ENCODE measurements at places on chromosomes 6 and 20.

DNA sequence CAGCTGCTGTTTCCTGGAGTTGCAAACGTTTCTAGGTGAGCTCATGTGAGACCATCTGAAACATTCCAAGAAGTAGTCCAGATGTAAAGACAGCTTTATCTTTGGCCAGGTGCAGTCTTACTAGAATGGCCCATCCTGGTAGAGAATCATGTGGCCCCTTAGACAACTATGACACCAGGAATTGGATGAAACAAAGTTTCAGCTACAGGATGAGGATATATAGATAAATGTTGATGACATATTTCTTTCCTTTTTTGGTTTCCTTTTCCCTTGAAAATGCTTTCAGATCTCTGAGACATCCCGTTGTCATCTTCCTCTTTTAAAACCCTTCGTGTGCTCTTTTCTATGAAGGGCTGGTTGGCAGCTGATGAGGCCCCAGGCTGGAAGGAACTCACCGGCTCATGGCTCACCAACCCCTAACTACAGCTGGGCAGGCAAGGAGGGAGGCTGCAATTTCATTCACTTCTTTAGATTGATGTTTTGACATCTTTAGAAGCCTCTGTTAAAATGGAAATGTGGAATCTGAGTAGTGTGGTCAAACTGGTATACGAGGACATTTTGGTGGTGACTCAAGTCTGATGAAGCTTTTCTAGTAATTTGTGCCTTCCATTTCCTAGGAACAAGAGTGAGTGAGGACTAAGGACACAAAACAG is 167.9 kb upstream of the TNFAIP3 start:
- DNase-seq = no peak

GRCh38 chr20:6469695-6470094 is 297.8 kb upstream of the BMP2 start:
- DNase-seq = no peak

GRCh38 chr6:14743144-14743473 is 502.8 kb upstream of the JARID2 start:
- DNase-seq = no peak

DNA sequence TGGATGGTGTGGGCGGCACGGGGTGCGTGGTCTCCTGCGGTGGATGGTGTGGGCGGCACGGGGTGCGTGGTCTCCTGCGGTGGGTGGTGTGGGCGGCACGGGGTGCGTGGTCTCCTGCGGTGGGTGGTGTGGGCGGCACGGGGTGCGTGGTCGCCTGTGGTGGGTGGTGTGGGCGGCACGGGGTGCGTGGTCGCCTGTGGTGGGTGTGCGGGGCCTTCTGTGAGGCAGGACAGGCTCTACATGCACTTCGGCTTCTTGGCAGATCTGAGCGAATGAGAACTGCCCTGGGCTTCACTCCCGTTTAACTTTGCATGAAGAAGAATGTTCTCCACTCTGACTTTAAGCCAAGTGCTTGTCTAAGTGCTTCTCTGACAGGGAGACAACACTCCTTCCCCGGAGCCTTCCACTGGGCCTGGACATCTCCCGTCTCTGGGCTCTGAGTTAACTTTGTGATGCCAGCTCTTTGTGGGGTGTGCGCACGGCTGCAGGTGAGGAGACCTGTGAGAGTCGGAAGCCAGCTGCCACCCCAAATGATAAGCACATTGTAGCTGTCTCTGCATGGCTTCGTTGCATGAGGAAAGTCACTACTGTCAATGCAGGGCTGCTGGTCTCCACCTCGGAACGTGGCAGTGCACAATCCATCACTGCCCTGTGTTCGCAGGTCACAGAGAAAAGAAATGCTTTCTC is 244.8 kb downstream of the DLL1 start:
- DNase-seq = no peak

- DNase-seq = no peak
Measured at GRCh38 chr6:170221052-170221752, 69.7 kb downstream of the DLL1 start.

DNA sequence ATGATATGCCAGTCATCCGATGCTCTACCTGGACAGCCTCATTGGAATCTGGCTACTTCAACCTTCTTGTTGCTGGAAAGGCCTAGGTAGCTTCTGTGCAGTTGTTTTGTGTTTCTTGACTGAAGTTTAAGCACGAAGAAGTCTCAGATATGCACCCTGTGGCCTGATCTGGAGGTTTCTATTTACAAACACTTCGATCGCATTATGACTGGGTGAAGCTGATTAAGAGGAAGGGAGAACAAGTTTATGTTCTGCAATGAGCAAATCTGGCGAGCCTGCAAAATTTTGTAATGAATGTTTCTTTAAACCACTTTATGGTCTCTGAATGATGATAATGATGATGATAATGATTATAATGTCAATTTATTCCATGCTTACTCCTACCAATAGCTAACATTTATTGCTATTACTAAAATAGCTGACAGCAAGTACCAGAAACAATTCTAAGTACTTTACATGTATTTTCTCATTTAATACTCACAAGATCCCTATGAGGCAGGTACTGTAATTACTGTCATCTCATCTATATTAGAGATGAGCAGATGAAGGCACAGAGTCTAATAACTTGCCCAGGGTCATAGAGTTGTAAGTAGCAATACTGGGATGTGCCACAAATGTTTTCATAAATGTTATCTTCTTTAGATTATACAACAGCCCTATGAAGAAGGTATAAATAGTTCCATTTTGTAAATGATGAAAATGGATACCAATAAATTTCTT is 126.1 kb upstream of the UST start:
- DNase-seq = no peak

DNA sequence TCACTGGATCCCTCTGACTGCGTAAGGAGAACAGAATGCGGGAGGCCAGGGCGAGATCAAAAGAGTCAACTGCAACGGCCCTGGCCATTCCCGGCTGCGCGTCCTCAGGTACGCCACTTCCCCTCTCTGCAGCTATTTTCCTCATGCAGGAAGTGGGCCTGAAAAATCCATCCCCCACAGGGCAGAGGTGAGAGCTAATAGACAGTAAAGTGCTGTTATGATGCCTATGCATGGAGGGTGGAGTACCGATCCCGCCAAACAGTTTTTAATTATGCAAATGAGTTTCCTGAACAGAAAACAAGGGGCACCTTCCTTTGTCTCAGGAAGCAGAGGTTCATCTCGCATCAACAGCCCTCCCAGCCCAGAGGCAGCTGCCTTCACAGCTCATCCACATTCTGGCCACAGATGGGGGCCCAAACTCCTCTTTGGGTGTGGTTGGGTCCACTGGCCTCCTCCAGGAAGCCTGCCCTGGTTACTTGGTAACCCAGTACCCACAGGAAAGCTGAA is 9.3 kb downstream of the PREX1 start:
- DNase-seq = no peak

- DNase-seq = no peak
Measured at GRCh38 chr6:106533054-106533453, 96.2 kb downstream of the RTN4IP1 start.

- DNase-seq = no peak
Measured at GRCh38 chr6:35503534-35503933, 6.7 kb upstream of the TEAD3 start.

GRCh38 chr6:163804991-163805390 is 390.5 kb downstream of the QKI start:
- no peak for DNase-seq

GRCh38 chr6:38136547-38136946 is 317.0 kb downstream of the ZFAND3 start:
- no peak for DNase-seq

- DNase-seq = no peak
Measured at GRCh38 chr6:44842616-44843015, 455.1 kb downstream of the CDC5L start.

DNA sequence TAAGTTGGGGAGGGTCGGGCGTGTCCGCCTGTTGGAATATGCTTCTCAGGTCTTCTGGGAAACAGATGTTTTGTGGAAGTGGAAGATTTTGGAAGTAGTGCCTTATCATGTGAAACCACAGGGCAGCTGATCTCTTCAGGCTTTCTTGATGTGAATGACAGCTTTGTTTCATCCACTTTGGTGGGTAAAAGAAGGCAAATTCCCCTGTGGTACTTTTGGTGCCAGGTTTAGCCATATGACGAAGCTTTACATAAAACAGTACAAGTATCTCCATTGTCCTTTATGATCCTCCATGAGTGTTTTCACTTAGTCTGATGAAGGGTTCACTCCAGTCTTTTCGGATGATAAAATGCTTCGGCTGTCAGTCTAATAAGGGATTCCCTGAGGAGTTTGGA is 4.6 kb downstream of the IRF4 start:
- no peak for DNase-seq

DNA sequence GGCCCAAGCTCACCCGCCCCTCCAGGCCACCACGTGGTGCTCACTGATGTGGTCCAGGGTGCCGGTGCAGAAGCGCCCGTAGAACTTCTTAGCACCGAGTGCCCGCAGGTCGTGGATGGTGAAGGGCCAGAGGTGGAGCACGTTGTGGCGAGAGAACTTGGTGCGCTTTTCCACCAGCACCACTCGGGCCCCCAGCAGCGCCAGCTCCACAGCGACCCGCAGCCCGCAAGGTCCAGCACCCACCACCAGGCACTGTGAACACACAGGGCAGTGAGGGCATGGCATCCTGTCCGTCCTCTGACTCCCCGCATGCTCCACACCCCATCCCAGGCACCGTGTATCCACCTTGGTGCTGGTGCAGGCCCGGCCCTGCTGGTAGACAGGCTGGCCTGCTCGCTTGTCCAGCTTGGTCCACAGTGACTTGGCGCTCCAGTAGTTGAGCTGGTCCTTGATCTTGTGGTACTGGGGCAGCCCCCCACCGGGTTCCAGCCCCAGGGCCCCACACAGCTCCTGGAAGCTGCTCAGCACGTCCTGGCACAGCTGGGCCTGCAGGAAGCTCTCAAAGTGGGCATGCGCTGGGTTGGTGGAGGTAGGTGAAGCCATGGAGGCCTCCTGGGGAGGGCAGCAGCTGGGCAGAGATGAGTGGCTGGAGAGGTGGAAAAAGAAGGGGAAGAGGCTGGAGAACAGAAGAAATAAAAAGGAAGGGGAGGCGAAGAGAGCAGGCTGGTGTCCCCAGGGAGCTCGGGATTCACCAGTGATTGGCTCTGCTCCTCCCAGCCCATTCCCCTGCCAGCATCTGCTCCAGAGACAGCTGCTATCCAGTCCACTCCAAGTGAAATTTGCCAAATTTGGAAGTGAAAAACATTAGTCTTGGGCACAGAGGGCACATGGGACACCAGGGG is 1.7 kb downstream of the MICAL1 start:
- DNase-seq = no peak

- no peak for DNase-seq
Measured at GRCh38 chr20:25380945-25381614, 9.6 kb downstream of the ABHD12 start.

- no peak for DNase-seq
Measured at GRCh38 chr20:1255675-1256074, 10.4 kb upstream of the SNPH start.

DNA sequence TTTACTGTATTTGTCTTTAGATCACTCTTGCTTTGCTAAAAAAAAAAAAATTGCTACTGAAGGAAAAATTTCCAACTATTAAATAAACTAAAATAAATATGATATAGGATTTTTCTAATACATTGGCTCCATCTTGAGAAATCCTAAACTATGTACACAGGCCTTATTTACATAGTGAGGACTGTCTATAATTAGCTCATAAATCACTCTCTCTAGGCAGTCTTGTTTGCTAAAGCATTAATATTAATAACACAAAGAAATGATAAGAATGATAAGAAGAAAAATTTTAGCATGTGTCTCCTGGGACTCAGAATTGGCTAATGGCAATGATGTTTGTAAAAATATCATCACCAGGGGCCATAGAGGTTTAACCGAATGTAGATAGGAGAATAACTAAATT is 13.3 kb upstream of the CRYBG1 start:
- no peak for DNase-seq

- DNase-seq = no peak
Measured at GRCh38 chr20:38831995-38832620, 26.6 kb downstream of the PPP1R16B start.

DNA sequence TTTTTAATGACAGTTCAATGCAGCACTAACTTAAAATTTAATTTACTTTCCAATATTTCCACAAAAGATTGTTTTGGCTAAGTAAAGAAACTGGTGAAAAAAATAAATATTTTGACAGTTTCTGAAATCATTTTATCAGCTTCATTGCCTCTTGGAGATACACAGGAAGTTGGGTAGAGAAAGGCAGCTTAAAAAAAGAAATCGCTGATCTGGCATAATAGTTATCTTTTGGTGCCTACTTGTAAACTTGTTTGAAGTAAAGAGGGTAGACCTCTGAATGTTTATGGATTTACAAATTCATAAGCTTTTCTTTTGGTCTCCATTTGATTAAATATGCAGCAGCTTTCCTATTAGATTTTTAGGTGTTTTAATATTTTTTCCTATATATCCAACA is 103.4 kb downstream of the RTN4IP1 start:
- DNase-seq = no peak

- DNase-seq = no peak
Measured at GRCh38 chr6:142802124-142802523, 142.9 kb downstream of the HIVEP2 start.

DNA sequence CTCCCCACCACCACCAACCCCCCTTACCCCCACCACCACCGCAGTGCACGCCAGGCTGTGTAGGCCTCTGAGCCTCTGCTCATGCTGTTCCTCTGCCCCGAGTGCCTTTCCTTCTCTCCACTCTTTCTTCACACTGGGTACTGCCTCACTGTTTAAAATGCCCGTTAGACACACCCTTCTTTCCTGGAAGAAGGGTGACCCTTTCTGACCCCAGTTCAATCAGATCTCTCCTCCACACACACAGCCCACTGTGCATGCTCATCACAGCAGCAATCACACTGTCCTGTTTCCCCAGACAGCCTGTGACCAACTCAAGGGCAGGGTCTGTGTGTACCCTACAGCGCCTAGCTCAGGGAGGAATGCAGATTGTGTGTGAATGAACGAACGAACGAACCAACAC is 10.0 kb downstream of the TMEM74B start:
- no peak for DNase-seq

DNA sequence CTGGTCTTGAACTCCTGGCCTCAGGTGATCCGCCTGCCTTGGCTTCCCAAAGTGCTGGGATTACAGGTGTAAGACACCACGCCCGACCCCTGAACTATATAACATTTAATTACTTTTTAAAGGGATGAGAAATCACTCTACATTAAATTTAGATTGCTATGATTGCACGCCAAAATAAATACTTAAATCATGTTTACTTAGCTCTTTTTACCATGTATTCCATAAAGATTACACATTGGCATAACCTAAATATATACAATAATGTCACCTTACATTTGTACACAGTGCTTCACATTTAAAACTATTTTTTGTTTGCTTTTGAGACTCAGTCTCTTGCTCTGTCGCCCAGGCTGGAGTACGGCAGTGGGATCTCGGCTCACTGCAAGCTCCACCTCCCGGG is 86.4 kb downstream of the IRAK1BP1 start:
- DNase-seq = no peak

- DNase-seq = no peak
Measured at GRCh38 chr6:125658136-125658535, 91.3 kb upstream of the HEY2 start.

GRCh38 chr6:135008072-135008940 is 46.3 kb downstream of the HBS1L start:
- no peak for DNase-seq

DNA sequence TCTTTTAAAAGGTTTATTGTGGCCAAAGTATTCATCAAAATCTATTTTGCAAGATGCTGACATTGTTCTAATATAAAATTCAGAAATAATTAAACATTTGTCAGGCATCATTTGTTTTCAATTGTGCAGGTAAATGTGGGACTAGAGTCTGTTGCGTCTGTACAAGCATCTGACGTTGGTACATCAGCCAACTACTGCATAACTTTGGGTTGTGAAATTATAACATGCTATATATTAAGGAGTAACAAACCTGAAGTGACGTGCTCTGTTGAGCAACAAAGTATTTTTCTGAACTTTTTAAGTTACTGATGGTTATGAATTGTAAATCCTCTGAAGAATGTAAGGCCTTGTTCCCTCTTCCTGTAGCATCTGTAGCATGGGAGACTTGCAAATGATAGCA is 66.0 kb downstream of the RNF182 start:
- DNase-seq = no peak

Data from right kidney (tissue), 9 donors.